ENCODE measurements at places on chromosomes 3 and 15.

DNA sequence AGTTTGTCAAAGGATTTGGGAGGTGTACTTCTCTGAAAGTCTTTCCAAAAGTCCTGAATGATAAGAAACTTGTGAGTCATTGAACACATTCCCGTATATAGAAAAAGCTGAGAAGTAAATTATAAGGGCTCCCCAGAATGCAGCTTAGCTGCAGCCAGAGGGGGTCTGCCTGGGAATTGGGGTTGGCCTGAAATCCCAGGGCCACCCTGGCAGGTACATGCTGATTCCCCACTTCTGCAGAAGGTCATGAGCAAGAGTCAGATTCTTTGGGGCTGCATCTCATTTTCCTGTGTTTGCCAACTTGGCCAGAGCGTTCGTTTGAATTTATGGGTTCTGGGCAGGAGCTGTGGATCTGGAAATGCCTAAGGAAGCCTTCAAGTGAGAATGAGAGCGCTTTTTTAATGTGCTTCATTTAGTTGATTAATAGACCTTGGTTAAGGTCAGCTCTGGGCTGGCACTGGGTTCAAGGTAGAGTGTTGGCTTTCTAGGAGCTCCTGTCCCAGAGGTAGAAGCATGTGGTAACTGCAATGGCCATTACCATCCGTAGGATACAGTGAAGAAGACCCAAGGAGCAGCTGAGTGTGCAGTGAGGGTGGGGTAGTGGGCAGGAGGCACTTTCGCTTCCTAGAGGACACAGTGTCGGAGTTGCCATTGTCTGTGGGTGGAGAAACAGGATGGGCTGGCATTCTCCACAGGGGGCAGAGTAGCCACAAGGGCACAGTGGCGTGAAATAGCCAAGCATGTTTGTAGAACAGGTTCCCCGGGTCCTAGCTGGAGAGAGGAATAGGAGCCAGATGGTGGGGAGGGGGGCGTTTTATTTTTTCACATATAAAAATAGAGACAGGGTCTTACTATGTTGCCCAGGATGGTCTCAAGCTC is 3.2 kb downstream of the SLC6A6 start:
- DNase-seq = no peak

DNA sequence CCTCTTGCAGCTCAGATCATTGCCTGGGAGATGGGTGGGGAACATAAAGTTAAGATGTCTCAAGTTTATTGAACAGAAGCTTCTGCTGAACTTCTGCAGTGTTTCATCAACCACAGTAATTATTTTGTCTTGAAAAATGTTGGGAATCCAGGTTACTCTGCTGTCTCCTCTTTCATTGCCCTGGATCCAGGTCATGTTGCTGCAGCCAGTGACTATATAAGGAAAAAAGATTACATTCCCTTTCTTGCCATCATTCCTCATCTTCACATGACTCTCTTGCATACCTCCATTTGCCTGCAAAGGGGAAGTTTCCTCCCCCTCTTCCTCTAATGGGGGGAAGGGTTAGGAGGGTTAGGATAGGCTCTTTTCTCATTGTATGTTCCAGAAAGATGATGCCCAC is 15.1 kb downstream of the GMNC start:
- DNase-seq = no peak

- no peak for DNase-seq
These were observed 106.4 kb upstream of the RPL32 start for GRCh38 chr3:12947504-12948369.

- no peak for DNase-seq
These were observed 30.0 kb downstream of the ZDHHC23 start for GRCh38 chr3:113977822-113978221.

GRCh38 chr15:41629463-41629862 is 30.7 kb upstream of the MGA start:
- DNase-seq = no peak

DNA sequence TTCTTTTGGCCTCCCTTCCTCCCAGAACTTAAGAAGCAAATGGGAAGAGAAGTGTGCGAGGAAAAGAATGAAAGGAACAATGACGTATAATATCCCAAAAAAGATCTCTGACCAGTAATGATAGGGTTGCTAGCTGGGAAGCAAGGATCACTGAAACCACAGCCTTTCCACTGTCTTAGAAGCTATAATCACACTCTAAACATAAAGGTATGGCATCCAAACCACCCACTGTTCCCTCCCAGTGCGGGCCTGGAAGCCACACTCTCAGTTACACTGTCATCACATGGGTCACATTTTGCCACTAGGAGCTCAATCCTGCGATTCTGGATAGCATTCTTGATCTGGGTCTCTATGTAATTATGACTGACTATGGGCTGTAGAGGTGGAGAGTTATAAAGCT is 131.6 kb upstream of the HACD2 start:
- no peak for DNase-seq

GRCh38 chr3:212432-212831 is 15.9 kb downstream of the CHL1 start:
- no peak for DNase-seq

GRCh38 chr3:142279965-142280590 is 54.7 kb upstream of the GK5 start:
- DNase-seq = peak; percentile 32

- no peak for DNase-seq
These were observed 292.5 kb downstream of the PTPRG start for GRCh38 chr3:61853912-61854311.

DNA sequence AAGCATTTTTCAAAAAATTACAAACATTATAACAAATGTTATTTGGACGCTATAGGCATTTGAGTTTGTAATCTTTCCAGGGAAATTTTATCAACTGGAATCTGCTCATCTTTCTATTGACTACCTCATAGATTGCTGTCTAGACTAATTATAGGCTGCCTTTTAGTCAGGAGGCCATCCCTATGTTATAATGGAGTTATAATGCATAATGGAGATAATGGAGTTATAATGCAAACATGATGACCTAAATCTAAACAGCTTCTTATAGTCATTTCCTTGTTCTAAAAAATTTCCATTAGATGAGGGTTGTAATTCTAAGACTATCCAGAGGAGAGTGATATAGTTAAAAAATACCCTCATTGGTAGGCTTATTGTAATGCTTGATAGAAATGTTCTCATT is 226.4 kb downstream of the SI start:
- no peak for DNase-seq

DNA sequence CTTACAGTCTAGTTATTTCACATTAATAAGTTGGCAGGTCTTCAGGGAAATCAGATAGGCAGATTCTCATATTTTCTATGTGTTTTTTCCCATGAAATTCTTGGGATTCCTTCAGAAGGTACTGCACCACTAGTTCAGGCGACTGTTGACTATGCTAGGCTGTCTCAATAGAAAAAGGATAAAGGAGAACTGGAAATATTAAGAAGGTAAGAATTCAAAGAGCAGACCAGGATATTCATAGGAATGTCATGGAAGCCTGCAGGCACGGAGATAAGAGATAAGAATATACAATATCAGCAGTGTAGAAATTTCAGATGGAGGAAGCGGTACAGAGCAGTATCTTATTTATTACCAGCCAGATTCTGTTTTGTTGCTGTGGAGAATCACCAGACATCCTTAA is 432.1 kb upstream of the MDFIC2 start:
- DNase-seq = no peak

- DNase-seq = no peak
These were observed 460.3 kb upstream of the WNT5A start for GRCh38 chr3:55947406-55947805.

GRCh38 chr3:170709046-170709445 is 123.2 kb upstream of the SLC7A14 start:
- no peak for DNase-seq

DNA sequence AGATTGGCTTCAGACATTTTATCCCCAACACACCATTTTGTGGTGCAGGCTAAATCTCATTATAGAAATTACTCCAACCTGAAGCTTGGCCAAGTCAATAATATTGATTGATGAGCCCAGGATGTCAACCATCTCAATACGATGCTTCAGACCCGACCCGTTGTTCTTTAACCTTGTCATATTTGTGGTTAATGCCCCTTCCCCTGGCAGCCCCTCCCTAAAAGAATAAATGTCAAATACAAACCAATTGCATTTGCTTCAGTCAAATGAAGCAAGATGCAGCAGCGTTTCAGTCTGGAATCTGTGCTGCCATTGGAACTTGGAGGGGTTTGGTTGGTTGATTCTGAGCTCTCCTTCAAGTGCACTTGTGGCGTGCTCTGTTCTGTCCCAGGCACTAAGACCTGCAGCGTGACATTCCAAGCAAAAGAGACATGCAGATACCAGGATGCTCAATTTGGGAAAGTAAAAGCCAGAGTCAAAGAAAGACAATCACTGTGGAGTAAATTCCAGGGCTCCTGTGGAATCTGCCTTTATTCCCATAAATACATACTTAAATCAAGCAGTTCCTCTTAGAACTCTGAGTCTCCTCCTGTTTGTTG is 23.8 kb upstream of the PSMD6 start:
- no peak for DNase-seq

DNA sequence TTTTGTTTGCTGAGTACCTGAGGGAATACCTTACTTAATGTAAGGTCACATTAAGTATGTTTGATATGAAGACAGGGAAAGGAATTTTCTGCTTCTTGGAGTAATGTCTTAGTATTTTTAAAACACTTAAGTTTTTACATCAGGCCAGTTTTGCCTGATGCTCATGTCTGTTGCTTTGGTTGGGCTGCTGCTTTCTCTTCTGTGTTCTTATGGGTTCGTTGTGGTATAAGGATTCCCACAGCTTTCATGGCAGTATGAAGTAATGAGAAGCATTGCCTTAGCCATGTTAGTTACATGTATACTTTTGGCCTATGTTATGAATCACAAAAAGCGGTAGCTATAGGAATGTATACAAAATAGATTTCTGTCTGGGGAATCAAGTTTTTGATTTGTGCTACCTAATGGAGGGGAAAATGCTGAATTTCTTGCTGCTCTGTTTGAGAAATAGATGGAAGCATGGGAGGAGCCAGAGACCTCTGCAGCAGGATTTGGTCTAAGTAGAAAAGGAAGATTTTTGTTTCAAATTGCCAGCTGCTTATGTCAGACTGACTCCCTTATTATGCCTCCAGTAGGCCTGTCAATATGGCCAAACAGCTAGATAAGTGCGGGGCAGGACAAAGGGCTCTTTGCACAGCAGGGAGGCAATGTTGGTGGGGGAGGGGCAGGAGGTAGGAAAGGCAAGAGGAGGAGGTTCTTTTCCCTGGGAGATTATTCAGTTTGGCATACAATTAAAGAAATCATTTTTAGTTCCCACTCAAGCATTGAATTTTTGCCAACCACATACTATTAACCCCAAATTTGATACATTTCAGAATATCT is 5.2 kb downstream of the SETD5 start:
- DNase-seq = no peak

DNA sequence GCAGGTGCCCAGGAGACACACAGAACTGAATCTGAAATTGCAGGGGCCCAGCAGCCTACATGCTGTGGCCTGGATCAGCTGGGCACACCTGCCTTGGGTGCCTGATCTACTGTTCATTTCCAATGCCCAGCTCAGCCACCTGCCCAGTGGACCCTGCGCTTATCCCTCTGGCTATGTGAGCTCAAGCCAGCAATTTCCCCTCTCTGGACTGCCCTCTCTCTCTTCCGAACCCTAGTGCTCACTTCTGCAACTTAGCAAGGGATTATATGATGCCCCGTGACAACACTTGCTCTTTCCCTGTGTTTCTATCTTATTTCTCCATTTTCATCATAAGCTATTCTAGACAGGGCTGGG is 276.0 kb downstream of the UACA start:
- DNase-seq = no peak

All from GOT3 (cell line).